ENCODE measurements at places on chromosomes 5 and 9.
A peak's percentile ranks its signal among the peaks of the same experiment; 100 is the strongest.

DNA sequence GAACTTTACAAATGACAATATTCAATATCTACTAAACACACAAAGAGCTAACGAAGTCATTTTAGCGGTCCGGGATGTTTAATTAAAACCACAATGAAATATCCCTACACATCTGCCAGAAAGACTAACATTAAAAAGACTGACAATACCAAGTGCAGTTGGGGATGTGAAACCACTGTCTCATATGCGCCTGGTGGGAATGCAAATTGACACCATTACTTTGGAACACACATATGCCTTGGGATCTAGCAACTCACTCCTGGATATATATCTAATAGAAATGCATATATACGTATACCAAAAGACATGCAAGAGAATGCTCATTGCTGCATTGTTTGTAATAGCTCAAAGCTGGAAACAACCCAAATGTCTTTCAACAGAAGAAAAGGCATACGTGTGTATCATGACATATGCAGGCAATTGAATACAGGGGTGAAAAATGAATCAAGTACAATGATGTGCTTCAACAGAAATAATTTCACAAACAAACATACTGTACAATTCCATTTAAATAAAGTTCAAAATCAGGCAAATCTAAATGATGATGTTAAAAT is 153.3 kb downstream of the CARTPT start:
- DNase-seq: no peak

GRCh38 chr5:66469684-66470083 is 126.5 kb upstream of the MAST4 start:
- DNase-seq: no peak

GRCh38 chr5:39779831-39780230 is 355.1 kb upstream of the DAB2 start:
- DNase-seq: no peak

DNA sequence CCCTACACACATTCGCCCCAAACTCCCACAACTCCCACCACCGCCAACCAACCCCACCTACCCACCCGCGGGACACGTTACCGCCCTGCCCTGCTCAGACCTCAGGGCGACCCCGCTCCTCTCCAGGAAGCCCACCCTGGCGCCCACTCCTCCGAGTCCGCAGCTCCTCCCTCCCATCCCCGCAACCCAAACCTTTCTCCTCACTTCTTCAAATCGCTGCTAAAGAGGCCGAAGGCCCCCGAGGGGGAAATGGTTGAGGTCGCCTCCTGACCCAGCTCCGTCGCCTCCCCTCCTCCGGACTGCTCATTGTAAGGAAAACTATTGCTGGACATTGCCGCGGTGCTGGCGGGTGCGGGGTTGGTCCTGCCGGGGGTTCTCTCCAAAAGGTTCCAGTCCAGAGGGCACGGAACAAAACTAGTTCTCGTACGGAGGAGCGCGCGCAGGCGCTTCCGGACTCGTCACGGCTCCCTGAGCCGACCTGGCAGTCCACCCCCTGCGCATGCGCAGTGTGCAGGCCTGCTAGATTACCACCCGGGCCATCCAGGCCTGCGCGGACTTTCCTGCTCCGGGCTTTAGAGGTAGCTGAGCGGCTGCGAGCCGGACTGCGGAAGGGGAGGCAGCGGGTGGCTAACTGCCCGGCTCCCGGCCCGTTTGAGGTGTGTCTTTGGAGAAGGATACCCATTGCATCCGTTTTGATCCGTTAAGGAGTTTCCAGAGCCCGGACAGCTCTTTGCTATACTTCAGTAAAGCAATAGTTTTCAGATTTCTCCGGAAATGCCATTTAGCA is at the start of gene AP3B1:
AP3B1 (minus strand) TSS at position 451 of the 787 bp plus-strand sequence; CDS start at position 332, 119 bp downstream.
- peak; percentile 96 for DNase-seq

- DNase-seq: no peak
These were observed 201.7 kb downstream of the NNT start for GRCh38 chr5:43804723-43805122.

DNA sequence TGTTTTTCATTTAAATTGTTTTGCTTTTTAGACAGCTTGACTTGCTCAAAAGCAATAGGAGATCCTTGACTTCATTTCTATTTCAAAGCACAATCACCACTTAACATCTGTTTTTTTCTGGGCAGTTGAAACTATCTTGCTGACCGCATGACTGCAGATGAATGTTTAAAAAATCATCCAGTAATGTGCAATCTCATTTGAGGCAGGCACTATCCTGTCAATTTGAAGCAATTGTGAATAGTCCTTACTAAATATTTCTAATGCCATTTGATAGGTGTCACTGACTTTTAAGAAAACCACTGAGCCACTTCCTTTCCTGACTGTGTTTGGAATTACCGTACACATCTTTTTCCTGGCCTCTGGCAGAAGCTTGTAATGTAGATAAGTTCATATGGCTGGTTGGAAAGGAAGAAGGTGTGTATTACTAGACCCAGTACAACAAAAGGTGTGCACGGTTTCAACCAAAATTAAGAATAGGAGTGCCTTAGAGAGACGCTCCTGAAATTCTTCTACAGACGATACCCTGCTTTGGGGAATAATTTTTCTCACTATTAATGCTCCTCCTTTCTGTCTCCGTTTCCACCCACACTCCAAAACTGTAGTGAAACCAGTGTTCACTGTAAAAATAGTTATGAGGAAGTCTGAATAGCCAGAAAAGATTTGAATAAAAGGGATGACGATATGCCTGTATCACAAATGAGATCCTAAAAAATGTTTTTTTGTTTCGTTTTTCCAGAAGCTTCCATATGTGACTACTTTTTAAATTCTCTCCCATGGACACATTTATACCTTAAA is 136.7 kb upstream of the MOCS2 start:
- DNase-seq: no peak

- DNase-seq: peak; percentile 1
These were observed 315.5 kb upstream of the C9orf72 start for GRCh38 chr9:27888661-27889295.

DNA sequence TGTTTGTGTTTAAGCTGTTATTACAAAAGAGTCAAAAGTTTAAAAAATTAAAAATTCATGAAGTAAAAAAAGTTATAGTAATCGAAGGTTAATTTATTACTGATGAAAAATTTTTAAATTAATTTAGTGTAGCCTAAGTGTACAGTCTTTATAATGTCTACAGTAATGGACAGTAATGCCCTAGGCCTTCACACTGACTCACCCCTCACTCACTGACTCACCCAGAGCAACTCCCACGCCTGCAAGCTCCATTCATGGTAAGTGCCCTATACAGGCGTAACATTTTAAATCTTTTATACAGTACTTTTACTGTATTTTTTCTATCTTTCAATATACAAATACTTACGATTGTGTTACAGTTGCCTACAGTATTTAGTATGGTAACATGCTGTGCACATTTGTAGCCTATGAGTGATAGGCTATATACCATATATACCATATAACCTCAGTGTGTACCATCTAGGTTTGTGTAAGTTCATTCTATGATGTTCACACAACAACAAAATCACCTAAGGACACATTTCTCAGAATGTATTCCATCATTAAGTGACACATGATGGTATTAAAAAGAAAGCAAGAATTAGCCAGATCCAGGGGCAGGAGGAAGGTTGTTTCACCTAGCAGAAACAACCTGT is 40.1 kb downstream of the DCAF10 start:
- peak; percentile 7 for DNase-seq

GRCh38 chr5:33153372-33153771 is 287.4 kb upstream of the TARS1 start:
- no peak for DNase-seq

- no peak for DNase-seq
These were observed 63.8 kb downstream of the ATP10B start for GRCh38 chr5:160788102-160788660.

GRCh38 chr9:83937861-83938455 is 16.7 kb upstream of the KIF27 start:
- DNase-seq: peak; percentile 9
